ENCODE measurements at places on chromosomes 5 and 9.

- no peaks in the 10 kb centered on the region for H3K36me3 ChIP-seq
- no peak overlapping the region for H3K27ac ChIP-seq
- H3K4me3 ChIP-seq: no peak overlapping the region
- no peak for DNase-seq
- H3K27me3 ChIP-seq: no peaks in the 10 kb centered on the region
Measured at GRCh38 chr5:14109041-14109747, 33.9 kb upstream of the TRIO start.

DNA sequence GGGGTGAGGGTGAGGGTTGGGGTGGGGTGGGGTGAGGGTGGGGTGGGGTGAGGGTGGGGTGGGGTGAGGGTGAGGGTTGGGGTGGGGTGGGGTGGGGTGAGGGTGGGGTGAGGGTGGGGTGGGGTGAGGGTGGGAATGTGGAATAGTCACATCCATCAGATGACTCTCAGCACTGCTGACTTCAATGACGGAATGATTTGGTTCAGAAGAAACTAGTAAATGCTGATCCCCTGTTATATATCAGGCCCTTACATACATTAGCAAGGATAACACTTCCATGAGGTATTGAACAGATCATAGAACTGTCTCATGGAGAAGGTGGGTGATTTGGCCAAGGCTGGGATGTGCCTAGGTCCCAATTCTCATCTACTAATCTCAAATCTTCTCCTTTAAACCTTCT is 24.5 kb upstream of the C5orf47 start:
- H3K36me3 ChIP-seq: no peaks in the 10 kb centered on the region
- no peaks in the 10 kb centered on the region for H3K27me3 ChIP-seq
- no peak overlapping the region for H3K27ac ChIP-seq
- no peaks in the 10 kb centered on the region for H3K4me1 ChIP-seq
- no peak for DNase-seq
- H3K4me3 ChIP-seq: no peak overlapping the region

DNA sequence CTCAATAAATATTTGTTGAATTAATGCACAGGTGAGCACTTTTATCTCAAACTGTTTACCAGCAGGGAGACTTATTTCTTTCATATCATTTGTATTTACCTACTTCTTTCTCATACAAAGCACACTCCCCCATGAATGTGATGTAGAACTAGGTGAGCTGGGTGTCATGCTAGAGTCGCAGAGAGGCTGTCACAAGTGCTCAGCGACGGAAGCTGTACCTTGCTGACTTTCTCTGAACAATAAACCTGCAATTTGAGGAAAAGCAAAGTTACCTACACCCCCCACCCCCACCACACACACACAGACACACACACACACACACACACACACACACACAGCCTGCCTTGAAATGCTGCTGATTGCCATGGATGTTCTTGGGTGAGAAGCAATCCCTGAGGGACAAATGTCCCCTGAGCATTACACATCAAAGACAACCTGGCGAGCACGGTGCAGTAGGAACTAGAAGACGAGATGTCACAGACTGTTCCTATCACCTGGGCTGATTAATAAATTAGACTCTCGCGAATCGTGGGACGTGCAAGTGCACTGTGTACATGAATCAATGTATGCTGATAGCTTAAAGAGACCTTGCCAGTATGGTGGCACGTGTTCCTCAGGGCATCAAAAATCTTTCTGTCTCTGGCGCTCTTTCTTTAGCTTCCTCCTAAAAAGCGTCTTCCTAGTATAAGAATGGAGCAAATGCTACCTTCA is 66.1 kb downstream of the BRINP1 start:
- no peak overlapping the region for H3K4me3 ChIP-seq

GRCh38 chr9:74639112-74639511 is 142.0 kb downstream of the RORB start:
- H3K4me3 ChIP-seq: no peak overlapping the region
- no peaks in the 10 kb centered on the region for H3K4me1 ChIP-seq

GRCh38 chr9:38132956-38133355 is 63.9 kb upstream of the SHB start:
- no peak for DNase-seq
- no peak overlapping the region for H3K4me3 ChIP-seq
- no peaks in the 10 kb centered on the region for H3K4me1 ChIP-seq
- H3K36me3 ChIP-seq: no peaks in the 10 kb centered on the region
- no peak overlapping the region for H3K27ac ChIP-seq
- H3K27me3 ChIP-seq: peaks cover 6% of the 10 kb centered on the region
